Stimulated activated CD4-positive, alpha-beta T cell treated with anti-CD3 and anti-CD28 coated beads, Interleukin-1b, Interleukin-23, amount 100 ng/mL, for 1 hour (primary cell): ENCODE measurements at places on chromosomes 5 and 9.

GRCh38 chr5:40121236-40121635 is 558.5 kb upstream of the PTGER4 start:
- DNase-seq: no peak

- DNase-seq: no peak
These were observed 42.8 kb upstream of the PDE8B start for GRCh38 chr5:77167695-77168121.

DNA sequence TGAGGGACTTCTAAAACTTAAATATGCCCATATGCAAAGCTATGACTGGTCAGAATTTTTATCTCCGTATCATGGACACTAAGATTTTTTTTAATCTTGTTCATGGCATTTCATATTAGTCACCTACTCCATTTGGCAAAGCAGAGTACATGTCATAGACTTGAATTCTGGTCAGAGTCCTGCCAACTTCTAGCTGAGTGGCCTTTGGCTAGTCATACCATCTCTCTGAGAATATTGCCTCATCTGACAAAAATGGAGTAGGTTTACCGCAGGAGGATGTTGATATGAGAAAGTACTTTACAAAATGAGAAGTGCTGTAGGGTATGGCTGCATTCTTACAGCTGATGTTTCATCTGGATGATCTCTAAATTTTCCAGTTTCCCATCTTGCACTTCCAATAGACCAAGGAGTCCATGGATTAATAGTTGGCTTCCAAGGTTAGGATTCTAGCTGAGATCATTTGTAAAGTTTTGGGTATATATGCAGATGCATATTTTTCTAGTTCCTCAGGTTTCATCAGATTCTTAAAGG is 150.8 kb upstream of the NR3C1 start:
- DNase-seq: no peak

DNA sequence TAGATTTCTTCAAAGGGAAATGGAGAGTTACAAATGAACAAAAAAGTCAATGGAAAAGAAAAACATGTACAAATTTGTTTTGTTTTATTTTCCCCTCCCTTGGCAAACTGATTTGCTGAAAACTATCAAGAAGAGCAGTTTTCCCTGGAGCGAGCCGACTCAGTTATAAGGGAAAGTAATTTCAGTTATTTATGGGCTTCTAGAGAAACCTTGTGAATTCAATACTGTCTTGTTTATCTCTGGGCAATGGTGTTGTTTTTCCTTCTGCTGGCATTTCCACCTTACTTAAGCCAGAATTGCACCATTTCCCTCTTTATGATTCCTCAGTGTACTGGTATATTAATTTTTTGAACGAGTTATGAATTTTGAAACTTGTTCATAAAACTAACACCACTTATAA is 1163.6 kb downstream of the CDH12 start:
- DNase-seq: no peak

- no peak for DNase-seq
These were observed 42.1 kb upstream of the MAST4 start for GRCh38 chr5:66553916-66554575.

DNA sequence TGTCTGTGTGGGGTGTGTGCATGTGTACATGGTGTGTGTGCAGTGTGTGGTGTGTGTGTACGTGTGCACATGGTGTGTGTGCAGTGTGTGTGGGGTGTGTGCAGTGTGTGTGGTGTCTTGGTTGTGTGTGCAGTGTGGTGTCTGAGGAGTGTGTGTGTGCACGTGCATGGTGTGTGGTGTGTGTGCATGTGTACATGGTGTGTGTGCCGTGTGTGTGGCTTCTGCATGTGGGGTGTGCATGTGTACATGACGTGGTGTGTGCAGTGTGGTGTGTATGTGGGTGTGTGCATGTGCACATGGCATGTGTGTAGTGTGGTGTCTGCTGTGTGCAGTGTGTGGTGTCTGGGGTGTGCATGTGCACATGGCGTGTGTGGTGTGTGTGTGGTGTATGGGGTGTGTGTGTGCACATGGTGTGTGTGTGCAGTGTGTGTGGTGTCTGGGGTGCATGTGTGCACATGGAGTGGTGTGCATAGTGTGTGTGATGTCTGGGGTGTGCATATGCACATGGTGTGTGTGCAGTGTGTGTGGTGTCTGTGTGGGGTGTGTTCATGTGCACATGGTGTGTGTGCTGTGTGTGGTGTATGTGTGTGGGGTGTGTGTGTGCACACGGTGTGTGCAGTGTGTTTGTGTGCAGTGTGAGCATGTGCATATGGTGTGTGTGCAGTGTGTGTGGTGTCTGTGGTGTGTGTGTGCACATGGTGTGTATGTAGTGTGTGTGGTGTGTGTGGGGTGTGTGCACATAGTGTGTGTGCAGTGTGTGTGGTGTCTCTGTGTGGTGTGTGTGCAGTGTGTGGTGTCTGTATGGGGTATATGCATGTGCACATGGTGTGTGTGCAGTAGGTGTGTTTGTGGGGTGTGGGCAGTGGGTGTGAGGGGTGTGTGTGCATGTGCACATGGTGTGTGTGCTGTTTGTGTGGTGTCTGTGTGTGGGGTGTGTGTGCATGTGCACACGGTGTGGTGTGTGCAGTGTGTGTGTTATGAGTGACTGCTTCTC is 40.6 kb upstream of the ZNG1F start:
- DNase-seq: no peak

- no peak for DNase-seq
These were observed 37.2 kb upstream of the SLC9A3 start for GRCh38 chr5:561408-561807.

- DNase-seq: no peak
These were observed 132.3 kb upstream of the TAF11L2 start for GRCh38 chr5:17365811-17366138.

- no peak for DNase-seq
These were observed 440.5 kb upstream of the SGCD start for GRCh38 chr5:155886311-155887031.

- no peak for DNase-seq
These were observed 852.2 kb downstream of the EFNA5 start for GRCh38 chr5:106818552-106818951.
